ENCODE measurements at places on chromosomes 6 and 20.

- DNase-seq = no peak
Measured at GRCh38 chr20:64121586-64121985, 14.2 kb upstream of the NPBWR2 start.

- peak; percentile 78 for DNase-seq
Measured at GRCh38 chr6:165308926-165309731, at the start of gene C6orf118. C6orf118 (minus strand) TSS chr6:165309605; CDS start chr6:165309586, 19 bp downstream.

DNA sequence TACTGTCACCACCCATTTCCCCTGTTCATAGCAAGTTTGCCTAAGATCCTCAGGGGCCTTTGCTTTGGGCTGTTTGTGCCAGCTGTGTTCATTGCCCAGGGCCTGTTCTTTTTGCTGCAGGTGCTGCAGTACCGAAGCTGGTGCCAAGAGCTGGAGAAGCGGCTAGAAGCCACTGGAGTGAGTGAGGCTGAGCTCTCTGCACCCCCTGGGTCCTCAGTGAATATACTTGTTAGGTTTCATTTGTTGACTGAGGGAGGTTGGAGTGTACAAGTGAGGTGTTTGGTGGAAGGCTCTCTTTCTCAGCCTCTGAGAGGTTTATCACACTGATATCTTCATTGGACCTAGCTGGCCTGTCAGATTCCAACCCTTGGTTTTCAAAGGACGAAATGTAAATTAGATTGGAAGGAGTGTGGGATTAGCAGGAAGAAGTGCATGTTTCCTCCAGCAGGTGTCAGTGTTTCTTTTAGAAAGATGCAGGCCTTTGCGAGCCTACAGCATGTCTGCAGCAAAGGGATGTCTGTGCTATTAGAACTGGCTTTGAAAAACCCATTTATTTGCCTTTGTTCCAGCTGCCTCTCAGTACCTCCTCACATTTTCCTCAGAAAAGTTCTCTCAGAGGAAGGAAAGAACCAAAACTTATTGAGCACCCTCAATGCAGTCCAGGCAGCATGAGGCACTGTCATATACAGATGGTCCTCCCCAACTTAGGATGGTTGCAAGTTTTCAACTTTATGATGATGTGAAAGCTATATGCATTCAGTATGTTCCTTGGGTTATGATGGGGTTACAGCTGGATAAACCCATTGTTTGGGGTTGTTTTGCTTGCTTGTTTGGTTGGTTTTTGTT is 8.3 kb downstream of the CEP250 start:
- DNase-seq = peak; percentile 65

DNA sequence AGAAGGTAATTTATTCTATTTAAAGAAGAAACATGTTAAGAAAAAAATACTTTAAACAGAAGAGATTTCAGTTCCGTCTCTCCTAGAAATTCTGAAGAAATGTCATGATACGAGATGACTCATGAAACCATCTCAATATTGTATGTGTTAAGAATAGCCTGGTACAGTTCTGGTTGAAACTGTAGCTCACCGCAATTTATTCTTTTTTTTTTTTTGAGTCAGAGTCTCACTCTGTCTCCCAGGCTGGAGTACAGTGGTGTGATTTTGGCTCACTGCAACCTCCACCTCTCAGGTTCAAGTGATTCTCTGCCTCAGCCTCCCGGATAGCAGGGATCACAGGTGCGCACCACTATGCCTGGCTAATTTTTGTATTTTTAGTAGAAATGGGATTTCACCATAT is 103.3 kb downstream of the ARHGAP18 start:
- DNase-seq = no peak

- peak; percentile 57 for DNase-seq
Measured at GRCh38 chr20:23048283-23049200, 930 bp downstream of the THBD start.

- no peak for DNase-seq
Measured at GRCh38 chr6:29825848-29826247, 1.8 kb upstream of the HLA-G start.

DNA sequence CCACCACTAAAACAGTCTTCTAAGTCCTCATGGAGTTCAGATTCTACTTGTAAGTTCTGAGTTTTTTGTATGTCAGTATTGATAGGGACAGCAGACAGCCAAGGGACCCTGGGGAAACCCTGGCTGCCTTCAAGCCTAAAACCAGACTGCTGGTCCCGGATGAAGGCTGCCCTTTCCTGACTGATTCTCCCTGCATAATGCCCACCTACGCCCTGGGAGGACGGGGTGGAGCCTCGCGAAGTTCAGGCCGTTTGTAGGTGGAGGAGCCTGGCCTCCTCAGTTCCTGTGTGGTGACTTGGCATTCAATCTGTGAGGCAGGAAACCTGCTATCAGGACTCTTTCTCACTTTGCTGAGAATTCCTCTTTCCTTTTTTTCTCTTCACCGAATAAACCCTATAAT is 120.3 kb upstream of the LGSN start:
- DNase-seq = no peak

DNA sequence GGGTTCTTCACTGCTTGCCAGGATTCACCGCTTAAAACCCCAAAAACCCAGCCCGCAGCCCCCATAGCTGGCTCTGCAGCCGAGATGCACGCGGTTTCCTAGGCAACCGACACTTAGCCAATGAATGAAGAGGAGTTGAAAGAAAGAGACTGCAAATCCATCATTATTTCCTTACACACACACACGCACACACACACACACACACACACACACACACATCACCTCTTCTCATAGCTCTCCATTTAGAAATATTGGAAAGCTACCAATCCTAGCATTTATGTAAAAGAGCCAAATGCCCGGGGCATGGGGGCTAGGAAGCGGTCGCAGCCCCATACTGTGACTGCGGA is 3.4 kb upstream of the TUBB2B start:
- DNase-seq = peak; percentile 45

- DNase-seq = no peak
Measured at GRCh38 chr20:53655625-53656292, 62.1 kb upstream of the ZNF217 start.

- DNase-seq = no peak
Measured at GRCh38 chr6:117740605-117741004, 65.3 kb downstream of the NUS1 start.

DNA sequence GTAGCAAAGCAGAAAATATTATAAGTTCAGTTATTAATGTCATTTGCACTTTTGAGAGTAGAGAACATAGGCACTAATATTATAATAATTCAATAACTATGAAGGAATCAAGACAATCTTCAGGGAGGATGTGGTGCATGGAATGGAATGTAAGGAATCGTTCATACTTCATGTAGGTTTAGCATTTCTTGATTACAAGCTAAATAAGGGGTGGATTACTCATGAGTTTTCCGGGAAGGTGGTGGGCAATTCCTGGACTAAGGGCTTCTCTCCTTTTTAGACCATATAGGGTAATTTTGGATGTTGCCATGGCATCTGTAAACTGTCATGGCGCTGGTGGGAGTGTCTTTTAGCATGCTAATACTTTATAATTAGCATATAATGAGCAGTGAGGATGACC is 9.1 kb upstream of the BTNL2 start:
- DNase-seq = no peak

DNA sequence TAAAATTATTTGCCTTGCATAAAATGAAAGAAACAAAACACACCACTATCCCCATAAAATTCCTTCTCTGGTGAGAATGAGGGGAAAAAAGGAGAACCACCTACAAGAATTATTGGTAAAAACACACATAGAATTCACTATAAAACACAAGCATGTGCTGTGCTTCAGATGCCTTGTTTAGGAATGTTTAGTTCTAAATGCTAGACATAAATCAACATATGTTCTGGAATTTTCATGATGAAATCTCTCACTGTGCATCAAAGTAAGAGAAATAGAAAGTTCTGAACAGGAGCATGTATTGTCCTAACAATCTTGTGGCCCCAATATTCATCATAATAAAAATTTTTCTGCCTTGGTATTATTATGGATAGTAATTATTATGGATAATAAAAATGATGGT is 111.0 kb downstream of the PLCB4 start:
- DNase-seq = no peak

DNA sequence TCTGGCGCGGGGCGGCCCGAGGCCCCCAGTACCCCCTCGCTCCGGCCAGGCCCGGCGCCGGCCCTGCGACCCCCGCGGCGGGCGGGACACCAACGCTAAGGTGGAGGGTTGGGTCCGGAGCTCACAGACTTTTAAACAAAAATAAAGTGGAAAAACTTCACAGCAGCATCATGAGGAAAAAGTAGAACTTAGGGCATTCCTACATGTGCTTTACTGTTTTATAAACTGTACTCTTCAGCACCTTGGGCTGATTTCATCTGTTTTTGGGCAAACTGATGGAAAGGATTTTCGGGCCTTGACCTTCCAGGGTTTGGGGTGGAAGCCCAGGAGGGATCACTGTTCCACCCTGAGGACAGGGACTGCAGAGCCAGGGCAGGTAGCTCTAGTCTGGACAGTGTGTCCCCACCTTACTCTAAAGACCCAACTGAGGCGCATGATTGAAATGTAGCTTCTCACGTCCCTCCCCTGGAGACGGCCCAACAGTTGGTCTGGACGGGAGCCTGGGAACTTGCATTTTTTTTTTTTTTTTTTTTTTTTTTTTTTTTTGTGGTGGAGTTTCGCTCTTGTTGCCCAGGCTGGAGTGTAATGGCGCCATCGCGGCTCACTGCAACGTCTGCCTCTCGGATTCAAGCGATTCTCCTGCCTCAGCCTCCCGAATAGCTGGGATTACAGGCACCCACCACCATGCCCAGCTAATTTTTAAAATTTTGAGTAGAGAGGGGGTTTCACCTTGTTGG is 740 bp downstream of the NELFCD start:
- DNase-seq = no peak

- no peak for DNase-seq
Measured at GRCh38 chr6:160400446-160400845, 52.3 kb downstream of the SLC22A3 start.

GRCh38 chr6:105459049-105459448 is 56.2 kb upstream of the PREP start:
- no peak for DNase-seq

DNA sequence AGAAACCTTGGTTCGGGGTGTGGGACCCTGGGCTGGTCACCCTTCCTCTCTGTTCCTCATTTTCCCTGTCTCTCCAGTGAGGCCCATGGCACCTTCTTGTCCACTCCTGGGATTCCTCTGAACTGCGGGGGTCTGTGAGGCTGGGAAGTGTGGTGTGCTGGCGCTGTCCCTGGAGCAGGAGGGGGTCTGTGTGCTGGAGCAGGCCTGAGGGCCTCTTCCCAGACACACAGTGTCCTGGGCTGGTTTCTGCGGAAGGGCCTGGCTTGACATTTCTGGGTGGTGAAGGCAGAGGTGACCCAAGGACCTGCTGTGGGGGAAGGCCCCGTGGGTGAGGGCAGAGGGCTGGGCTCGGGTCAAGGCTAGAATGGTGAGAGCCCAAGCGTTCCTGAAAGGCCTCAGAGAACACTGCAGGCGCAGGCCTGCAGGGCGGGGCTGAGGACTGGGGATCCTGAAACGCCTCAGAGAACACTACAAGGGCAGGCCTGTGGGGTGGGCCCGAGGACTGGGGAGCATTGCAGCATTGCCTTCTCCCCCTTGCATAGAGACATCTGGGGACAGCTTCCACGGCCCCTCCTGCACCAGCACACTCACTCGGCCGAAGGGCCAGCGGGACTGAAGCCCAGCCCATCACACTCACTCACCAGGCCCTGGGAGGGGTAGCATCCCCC is 10.6 kb upstream of the BAK1 start:
- peak; percentile 78 for DNase-seq

- DNase-seq = no peak
Measured at GRCh38 chr6:20028143-20028542, 184.1 kb downstream of the MBOAT1 start.

GRCh38 chr6:156809446-156810178 is 32.4 kb downstream of the ARID1B start:
- DNase-seq = no peak

DNA sequence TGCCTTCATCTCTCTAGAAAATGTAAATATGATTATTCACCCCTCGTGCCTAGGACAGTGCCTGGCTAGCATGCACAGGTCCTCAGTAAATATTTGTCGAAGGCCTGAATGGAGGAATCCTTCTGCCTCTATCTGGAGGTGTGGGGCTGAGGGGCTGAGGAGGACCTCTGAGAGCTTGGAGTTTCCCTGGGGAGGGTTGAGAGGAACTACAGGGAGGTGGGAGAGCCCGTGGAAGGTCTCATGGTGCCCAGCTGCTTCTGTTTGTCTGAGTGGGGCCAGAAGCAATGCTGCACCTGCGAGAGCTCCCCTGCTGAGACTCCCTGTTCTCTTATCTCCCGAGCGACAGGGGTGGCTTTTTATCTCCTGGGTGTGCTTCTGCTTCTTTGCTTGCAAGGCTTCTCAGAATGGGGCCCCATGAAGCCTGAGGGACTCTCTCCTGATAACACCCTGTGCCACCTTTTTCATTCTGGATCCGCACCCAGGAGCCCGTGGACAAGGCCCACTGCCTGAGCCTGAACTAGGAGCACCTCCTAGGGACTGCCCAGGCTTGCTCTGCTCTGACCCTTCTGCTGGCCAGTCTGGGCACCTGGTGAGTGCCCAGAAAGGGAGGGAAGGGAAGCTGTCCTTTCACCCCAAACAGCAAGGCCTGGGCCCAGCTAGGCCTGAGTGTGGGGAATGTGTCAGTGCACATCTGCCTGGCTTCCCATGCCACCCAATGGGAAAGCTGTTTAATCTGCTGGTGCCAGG is 2.4 kb downstream of the SLC29A1 start:
- no peak for DNase-seq

DNA sequence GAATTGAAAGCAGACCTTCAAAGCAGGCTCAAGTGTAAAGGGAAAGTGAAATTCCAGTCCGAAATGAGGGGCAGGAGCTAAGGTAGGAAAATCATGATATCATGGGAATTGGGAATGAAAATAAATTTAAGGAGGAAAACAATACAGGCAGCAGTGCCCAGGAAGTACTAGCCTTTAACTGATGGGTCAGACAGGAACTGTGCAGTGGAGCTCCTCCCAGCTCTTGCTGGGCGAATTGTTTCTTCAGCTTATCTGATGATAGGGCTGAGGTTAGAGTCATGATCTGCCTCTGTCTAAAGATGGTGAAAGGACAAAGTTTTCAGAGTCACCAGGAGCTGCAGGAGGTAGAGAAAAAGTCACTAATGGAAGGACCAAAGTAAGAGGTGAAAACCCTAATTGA is 457.9 kb upstream of the PTCHD4 start:
- no peak for DNase-seq

GRCh38 chr6:158939255-158940159 is 60.5 kb downstream of the RSPH3 start:
- peak; percentile 44 for DNase-seq

DNA sequence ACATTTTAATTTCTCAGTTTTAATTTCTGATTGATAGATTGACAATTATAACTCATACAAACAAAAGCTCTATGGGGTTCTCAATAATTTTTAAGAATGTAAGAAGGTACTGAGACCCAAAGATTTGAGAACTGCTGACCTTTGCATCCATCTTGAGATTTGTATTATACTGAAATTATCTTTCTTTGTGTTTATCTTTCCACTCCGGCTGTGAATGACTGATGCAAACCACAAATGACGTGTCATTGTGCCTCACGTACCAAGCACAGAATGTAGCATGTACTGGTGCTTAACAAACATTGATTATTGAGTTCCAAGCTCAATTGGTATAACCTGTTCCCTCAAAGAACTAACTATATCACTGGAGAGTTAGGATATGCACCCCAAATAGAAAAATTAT is 152.1 kb upstream of the SMLR1 start:
- DNase-seq = no peak

Measured in ACHN (cell line).